ENCODE measurements at places on chromosomes 2 and 18.

DNA sequence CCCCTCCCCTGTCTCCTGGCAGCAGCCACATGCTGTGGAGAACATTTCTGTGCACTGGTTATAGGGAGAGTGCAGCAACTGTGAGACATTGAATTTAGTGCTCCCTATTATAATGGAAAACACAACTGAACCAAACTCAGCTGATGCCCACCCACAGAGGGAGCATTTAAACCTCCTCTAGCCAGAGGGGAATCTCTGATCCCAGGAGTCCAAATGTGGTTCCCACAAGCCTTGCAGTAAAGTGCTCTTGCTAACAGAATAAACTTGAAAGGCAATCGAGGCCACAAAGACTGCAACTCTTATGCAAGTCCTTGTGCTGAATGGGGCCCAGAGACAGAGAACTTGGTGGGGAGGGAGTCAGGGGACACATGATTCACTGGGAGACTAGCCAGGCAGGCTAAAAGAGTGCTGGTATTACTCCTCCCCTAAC, 638.8 kb upstream of the VRK2 start:
- DNase-seq = no peak

DNA sequence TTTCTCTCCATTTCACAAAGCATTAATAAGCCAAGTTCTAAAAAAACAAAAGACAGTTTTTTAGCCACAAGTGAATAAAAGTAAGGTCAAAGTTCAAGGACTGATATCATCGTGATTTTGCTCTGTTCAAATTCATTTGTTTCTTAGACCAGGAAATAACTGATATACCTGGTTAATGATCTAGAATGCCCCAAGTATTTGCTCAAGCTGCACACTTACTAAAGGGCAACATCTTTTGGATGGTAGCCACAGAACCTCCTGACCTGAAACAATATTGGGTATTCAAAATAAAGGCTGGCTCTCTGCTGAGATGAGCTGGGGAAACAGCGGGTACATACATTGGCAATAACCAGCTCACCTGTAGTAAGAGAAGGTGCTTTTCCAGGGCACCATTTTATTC, 314.7 kb upstream of the LYPD1 start:
- DNase-seq = no peak

DNA sequence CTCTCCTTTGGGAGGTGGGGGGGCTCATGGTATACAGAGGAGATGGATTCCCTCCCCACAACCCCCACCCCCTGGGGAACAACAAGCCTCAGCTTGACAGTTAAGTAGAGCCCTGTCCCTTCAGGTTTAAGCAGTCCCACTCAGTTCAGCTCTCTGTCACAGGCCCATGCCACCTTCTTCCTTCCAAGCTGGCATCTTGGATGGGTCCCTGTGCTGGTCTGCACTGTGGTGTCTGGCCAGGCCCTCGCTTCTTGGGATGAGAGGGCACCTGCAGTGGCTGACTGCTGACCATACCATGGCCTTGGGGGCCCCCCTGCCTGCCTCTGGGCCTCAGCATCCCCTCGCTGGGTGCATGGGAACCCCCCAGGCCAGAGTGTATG, 20.4 kb upstream of the GPR17 start:
- DNase-seq = no peak

GRCh38 chr18:11052800-11053199, 96.6 kb downstream of the PIEZO2 start:
- no peak for DNase-seq

GRCh38 chr2:187916799-187917198, 362.6 kb upstream of the TFPI start:
- DNase-seq = no peak
